ENCODE measurements at places on chromosomes 5 and 9. TPM values are rescaled to one million over a fixed set of nuclear protein-coding genes. Genes with fewer than 3 reads are reported as not detected.

The C9orf50 gene
- polyA plus RNA-seq: not detected

The SH3TC2 gene
- polyA plus RNA-seq: not detected

The SPINK1 gene
- polyA plus RNA-seq: not detected

GRCh38 chr5:53472279-53472678 is 8.2 kb upstream of the FST start:
- no peak for DNase-seq

DNA sequence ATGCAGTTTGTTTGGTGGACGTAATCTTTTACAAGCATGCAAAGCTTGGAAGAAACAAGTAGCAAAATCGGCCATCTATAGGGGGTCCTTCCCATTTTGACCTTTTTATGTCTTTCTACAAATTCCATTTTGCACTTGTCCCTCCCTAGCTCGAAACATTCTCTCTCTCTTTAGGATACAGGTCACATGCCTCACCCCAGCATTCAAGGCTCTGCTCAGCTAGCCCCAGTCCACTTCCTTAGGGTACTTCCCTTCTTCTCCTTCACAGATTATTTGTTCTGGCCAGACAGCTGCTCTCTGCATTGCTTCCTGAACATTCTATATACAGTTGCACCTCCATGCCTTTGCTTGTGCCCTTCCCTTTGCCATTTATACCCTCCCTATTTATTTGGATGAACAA is 31.7 kb upstream of the TRIM14 start:
- no peak for DNase-seq

- no peak for DNase-seq
Measured at GRCh38 chr5:120139039-120139438, 325.1 kb upstream of the PRR16 start.

DNA sequence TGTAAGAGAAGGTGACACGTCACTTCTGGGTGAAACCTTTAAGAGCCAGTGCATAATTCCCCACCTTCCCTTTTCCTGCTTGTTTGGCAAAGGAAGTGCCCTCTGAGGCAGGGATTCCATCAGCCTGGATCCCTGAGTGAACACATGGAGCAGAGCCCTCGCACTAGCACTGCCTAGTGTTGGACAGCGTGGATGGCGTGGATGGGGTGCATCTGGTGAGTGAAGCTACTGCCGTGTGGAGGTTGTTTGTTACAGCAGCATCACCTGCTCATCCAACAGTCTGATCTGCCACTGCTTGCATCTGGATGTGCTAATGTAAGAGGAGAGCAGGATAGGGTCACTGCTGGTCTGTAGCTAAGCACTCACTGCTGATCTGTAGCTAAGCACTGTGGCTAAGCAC is 35.2 kb downstream of the SLC35D2 start:
- DNase-seq: no peak

- DNase-seq: no peak
Measured at GRCh38 chr5:89087551-89088318, 204.8 kb upstream of the MEF2C start.

GRCh38 chr9:21730899-21731298 is 71.5 kb upstream of the MTAP start:
- DNase-seq: no peak

DNA sequence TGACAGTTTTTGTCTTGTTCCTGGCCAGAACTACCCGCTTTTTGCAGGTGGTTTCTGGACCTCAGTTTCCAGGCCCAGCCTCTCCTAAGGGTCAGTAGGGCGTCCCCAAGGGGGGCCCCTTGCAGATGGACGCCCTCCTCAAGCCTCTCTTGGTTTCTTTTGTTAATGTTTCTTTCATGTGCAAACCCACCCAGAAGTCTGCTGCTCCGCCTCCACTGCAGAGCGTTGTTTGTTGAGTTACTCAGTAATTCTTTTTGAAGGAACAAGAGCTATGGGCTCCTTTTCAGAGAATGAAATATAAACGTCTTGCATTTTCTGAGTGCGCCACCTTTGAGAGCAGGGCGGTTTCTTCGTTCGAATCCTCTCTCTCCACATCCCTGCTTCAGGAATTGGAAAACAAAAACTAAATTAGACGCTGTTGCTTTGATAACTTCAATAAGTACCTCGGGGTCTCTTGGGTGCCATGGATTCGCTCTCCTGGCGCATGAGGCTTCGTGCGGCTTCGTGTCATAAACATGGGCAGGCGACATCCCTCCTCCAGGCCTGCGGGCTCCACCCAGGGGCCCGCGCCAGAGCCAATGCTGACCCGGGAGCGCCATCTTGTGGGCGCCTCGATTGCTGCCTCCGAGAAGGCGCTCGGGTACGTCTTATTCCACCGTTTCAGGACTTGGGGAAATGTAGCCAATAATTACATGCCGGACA is 38.3 kb upstream of the CKMT2 start:
- DNase-seq: peak; percentile 79
